ENCODE measurements at places on chromosomes 5 and 9. TPM values are rescaled to one million over a fixed set of nuclear protein-coding genes. Genes with fewer than 3 reads are reported as not detected.

PRRX2 gene
- total RNA-seq: 0.89 TPM

GRCh38 chr5:75948438-75948837 lies 134.7 kb upstream of the SV2C start:
- no peak for DNase-seq

GRCh38 chr5:177610131-177610769 lies 10.3 kb downstream of the B4GALT7 start:
- no peak for DNase-seq

PCDHB13 gene
- 1.9 TPM for total RNA-seq

- no peak for DNase-seq
These were observed 521.6 kb upstream of the ST8SIA4 start for GRCh38 chr5:101424530-101425175.

ENHO gene
- 1.4 TPM for total RNA-seq

GRCh38 chr9:4743131-4743875 lies 2.3 kb upstream of the AK3 start:
- no peak for DNase-seq

FANCG gene
- 20.7 TPM for total RNA-seq

DNA sequence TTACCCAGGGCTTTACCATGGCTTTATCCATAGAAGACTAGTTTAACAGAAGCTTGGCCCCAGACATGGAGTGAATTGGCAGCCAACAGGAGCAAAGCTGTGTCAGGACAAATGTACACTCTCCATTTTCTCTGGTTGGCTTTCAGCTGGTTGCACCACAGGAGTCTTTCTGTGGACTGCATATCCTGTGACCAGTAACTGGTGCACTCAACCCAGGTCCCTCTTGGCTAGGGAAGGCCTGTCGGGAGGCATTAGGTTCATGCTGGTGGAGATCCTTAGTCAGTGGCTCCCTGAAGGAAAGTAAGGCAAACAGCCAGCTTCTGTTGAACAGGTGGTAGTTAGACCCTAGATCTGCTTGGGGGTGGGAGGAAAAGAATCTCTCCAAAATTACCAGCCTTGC lies 146.9 kb upstream of the TLX3 start:
- no peak for DNase-seq

CYLC2 gene
- total RNA-seq: not detected

GLRA1 gene
- total RNA-seq: not detected

CAMK4 gene
- 5.5 TPM for total RNA-seq

DNA sequence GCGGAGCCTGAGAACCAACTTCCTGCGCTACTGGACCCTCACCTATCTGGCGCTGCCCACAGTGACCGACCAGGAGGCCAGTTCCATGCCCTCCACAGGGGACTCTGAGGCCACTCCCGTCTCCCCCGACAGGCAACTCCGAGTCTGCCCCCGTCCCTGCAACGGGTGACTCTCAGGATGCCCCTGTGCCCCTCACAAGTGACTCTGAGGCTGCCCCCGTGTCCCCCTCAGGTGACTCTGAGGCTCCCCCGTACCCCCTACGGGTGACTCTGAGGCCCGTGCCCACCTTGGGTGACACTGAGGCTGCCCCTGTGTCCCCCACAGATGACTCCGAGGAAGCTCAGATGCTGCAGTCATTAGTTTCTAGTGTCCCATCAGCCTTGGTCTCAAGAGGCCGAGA lies 25.1 kb downstream of the CEL start:
- DNase-seq: no peak

GRCh38 chr9:112887381-112887780 lies 3.3 kb downstream of the SLC46A2 start:
- no peak for DNase-seq

- DNase-seq: no peak
These were observed 1.1 kb upstream of the ARSI start for GRCh38 chr5:150303660-150304386.
